Stimulated activated CD8-positive, alpha-beta memory T cell treated with anti-CD3 and anti-CD28 coated beads, Interleukin-2, amount 100 ng/mL, for 1 hour (primary cell): ENCODE measurements at places on chromosomes 2 and 18.

DNA sequence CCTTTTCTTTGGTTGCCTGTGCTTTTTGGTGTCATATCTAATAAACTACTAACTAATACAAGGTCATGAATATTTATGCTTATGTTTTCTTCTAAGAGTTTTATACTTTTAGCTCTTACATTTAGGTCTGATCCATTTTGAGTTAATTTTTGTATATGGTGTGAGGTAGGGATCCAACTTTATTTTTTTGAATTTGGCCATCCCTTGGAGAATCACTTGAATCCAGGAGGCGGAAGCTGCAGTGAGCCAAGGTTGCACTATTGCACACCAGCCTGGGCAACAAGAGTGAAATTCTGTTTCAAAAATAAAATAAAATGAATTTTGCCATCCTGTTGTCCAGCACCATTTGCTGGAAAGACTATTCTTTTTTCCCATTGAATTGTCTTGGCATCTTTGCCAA lies 8.6 kb upstream of the HPCAL1 start:
- no peak for DNase-seq

- no peak for DNase-seq
Observed at GRCh38 chr18:50218432-50219197, 23.7 kb upstream of the MYO5B start.

- DNase-seq: no peak
Observed at GRCh38 chr2:12020833-12021469, 274.5 kb downstream of the LPIN1 start.

DNA sequence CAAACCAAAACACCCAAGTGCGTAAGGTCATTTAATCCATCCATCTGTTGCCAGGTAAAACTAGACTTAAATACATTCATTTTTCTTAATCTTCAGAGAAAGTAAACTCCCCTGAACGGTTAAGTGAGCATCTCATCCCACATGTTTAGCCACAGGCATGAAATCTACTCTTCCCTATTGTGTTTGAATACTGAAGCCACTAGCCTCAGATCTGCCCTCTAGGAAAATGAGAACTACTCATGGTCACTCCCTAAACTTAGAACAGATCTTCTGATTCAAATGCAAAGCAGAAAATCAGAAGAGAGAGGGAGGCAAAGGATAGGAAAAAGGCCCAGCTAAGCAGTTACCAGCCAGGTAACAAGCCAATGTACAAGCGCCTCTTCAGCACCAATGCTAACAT lies 7.1 kb downstream of the TMEM247 start:
- DNase-seq: no peak

DNA sequence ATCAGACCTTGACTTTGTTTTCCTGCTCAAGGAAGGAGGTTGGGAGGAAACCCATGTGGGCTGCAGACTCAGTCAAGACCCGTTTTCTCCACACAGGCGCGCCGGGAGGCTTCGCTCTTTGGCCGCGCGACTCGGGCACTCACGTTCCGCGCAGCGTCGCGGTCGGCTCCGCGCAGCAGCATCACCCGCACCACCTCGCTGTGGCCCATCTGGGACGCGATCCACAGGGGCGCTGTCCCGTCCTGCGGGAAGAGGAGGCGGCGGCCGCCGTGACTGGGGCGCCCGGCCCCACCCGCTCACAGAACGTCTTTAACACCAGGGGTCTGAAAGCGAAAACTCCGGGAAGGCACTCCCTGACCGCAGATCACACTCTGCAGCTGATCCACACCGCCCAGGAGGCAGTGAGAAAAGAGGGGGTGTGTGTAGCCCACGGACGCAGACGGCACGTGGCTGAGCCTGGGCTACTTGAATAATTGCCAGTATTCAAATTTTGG lies 33.1 kb upstream of the NPC1 start:
- no peak for DNase-seq

- no peak for DNase-seq
Observed at GRCh38 chr2:85770786-85771409, 17.1 kb downstream of the ATOH8 start.

DNA sequence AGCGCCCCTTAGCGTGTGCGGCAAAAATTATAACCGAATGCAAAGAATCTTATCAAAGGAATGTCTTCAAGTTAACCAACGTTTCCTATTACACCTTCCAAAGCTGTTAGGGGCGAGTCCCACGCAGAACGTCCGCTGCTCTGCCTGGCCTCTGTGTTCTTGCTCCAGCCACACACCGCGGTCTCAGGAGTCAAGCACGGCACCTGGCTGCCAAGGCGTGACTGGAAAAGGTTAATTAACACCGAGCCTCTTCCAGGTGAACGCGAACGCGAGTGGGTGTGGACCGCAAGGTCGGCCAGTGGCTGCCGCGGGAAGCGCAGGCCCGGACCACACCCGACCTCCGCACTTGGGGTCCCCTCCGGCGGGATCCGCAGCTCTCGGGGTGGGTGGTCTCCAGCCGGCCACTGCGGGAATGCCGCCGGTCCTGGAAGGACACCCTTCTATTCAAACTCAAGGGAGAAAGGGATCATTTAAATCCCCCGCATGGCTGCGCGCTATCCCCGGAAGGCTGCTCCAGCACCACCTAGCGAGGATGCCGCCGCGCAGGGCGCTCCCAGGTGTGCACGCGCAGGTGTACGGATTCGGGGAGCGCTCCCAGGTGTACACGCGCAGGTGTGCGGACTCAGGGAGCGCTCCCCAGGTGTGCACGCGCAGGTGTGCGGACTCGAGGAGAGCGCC lies 830 bp downstream of the CYB5A start:
- DNase-seq: no peak

DNA sequence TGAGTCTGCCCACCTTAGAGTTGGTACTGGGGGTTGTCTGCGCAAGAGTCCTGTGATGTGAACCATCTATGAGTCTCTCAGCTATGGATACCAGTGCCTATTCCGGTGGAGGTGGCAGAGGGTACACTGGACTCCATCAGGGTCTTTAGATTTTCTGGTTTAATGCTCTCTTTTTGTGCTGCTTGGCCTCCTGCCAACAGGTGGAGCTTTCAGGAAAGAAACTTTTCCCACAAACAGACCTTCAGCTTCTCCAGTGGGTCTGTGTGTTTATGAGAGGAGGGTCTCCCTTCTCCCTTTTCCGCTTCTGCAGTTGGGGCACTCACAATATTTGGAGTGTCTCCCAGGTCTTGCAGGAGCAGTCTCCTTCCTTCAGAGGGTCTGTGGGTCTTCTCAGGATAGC lies 1721.9 kb upstream of the SLC39A10 start:
- no peak for DNase-seq

- DNase-seq: no peak
Observed at GRCh38 chr2:225173909-225174308, 131.6 kb upstream of the DOCK10 start.

GRCh38 chr2:98524168-98524567 lies 79.5 kb downstream of the INPP4A start:
- DNase-seq: no peak

DNA sequence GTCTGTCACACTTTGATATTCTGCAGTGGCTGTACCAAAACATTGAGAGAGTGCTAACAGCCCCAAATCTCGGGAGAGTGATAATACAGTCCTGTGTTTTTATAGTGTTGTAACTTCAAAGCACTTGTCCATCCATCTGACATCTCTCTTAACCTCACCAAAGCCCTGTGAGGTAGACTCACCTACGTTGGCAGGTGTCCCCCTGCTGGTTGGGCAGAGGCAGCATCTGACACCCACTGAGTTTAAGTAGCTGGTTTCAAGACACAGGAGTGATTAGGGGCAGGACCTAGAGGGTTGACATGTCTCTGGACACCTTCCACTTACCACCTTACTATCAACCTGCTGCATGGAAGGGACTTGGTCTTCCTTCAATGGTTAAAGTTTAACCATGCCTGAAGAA lies 22.9 kb downstream of the COLEC12 start:
- no peak for DNase-seq

GRCh38 chr2:175241691-175242090 lies 60.2 kb upstream of the ATP5MC3 start:
- no peak for DNase-seq

DNA sequence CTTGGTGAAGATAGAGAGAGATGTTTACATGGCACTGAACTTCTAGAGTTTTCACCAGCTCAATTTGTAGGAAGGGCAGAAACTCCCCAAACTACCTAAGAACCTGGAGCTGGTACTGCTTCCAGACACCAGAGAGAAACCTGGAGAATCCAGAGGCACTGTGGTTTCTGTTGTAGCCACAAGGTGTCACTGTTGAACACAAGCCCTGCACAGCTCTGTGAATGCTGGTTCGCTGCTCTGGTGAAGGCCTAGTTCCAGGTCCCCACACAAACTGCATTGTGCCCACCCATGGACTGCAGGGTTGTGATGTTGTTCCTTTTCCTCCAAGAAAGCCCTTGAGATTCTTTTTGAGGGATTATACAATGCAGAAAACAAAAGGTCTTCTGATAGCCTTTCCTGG lies 150.5 kb upstream of the HS6ST1 start:
- DNase-seq: no peak

DNA sequence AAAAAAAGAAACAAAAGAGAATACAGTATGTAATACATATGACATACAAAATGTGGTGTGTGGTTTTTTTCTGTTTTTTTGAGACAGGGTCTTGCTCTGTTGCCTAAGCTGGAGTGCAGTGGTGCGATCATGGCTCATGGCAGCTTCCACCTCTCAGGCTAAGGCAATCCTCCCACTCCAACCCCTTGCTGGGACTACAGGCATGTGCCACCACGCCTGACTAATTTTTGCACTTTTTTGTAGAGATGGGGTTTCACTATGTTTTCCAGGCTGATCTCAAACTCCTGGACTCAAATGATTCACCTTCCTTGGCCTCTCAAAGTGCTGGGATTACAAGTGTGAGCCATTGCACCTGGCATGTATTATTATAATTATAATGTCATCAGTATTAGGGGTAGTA lies 38.9 kb downstream of the DHX57 start:
- no peak for DNase-seq

DNA sequence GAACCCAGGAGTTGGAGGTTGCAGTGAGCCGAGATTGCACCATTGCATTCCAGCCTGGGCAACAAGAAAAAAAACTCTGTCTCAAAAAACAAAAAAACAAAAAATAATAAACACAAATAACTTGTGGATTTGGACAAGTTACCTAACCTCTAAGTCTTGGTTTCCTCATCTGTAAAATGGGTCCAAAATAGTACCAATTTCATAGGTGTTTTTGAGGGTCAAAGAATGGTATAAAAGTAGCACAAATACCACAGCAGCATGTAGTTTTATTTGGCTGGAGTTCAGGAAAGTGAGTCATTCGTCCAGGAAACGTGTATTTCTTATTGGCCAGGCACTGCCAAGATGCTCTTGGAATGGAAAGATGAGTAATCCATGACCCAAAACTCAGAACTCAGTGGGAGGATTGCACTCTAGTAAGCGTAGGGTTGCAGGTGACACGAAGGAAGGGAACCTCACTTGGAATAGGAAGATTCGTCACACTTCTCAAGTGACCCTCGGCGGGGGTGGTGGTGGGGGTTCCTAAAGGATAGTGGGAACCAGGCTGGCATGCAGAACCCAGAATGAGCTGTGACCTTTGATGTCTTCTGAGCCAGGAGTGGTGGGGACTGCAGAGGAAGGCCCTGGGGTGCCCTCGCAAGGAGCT lies 24.4 kb downstream of the GRHL1 start:
- no peak for DNase-seq

GRCh38 chr18:75477900-75478299 lies 50.4 kb upstream of the SMIM21 start:
- no peak for DNase-seq

GRCh38 chr2:226579519-226579918 lies 220.1 kb downstream of the IRS1 start:
- DNase-seq: no peak

- DNase-seq: no peak
Observed at GRCh38 chr18:32553174-32553573, 82.5 kb upstream of the GAREM1 start.

- DNase-seq: no peak
Observed at GRCh38 chr18:49172246-49172645, 221.5 kb upstream of the SMAD7 start.

DNA sequence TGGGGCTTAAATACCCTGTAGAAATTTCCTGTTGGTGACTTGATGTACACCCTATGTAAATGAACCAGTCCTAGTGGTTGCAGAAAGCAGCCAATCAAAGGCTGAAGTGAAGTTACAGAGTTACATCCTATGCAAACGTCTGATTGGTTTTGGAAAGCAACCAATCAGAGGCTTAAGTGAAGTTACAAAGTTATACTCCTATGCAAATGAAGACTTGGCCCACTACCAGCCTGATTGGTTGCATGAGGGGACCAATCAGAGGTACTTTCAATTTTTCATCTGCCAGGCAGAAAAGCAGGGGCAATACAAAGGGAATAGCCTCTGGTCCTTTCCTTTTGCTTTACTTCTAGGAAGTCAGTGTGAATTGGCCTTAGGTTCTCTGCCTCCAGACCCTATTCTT lies 13.6 kb upstream of the ZNF397 start:
- DNase-seq: no peak

DNA sequence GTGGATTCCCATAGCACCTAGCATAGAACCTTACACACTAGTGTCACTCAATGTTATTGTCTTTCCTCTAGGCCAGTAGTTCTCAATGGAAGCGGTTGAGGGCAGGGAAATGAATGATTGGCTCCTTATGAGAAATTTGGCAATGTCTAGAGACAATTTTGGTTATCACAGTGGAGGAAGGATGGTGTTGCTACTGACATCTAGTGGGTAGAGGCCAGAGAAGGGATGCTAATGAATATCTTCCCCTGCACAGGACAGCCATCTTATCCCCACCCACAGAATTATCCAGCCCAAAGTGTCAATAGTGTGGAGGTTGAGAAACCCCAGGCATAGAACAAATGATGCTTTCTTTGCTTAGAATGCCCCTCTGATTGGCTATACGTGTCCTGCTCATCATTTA lies 15.8 kb downstream of the C18orf63 start:
- no peak for DNase-seq

GRCh38 chr2:204486805-204487204 lies 58.5 kb upstream of the PARD3B start:
- no peak for DNase-seq

DNA sequence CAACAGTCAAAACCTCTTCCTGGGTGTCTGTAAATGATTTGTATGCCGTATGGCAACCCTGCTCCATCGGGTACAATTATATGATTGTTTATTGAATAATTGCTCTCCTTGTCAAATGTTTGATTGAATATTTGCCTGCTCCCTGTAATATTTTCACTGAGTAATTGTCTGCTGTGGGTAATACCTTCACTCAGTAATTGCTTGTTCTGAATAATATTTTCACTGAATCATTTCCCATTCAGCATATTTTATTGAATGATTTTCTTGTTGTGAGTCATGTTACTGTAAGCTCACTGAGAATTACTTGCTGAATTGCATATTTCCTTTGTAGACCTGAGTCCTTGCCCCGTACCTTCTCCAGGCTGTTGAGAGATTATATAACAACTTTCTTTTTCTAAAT lies 535.2 kb downstream of the METTL4 start:
- no peak for DNase-seq

DNA sequence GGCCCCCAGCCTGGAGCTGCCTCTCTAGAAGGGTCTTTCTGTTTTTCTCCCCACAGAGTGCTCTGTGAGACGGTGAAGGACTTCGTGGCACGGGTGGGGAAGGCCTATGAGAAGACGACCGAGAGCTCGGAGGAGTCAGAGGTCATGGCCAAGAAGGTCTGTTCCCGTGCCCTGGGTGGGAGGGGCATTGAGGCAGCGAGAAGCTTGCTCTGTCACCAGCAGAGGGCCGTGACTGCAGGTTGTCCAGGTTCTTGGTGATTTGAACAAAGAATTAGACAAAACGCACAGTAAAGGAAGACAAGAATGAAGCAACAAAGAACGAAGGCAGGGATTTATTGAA lies 93.9 kb downstream of the DGKD start:
- DNase-seq: no peak
